ENCODE measurements at places on chromosomes 13 and 19.

GRCh38 chr13:78054157-78054556 lies 135.5 kb upstream of the EDNRB start:
- DNase-seq = no peak

DNA sequence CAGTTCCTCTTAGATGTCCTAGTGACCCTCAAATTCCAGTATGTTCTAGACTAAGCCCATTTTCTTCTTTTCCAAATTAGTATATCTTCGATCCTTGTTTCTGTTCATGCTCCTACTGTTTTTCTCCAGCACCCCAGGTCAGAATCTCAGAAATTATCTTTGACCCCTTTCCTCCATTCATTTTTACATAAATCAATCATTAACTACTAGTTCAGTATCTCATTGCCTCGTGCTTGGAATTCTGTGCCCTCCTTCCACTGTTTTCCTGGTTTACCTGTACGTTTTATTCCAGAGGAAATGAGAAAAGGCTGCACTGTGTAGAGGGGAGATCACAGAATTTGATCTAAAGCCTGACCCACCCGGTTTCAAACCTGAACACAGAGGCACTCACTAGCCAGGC lies 107.9 kb downstream of the LRCH1 start:
- no peak for DNase-seq

DNA sequence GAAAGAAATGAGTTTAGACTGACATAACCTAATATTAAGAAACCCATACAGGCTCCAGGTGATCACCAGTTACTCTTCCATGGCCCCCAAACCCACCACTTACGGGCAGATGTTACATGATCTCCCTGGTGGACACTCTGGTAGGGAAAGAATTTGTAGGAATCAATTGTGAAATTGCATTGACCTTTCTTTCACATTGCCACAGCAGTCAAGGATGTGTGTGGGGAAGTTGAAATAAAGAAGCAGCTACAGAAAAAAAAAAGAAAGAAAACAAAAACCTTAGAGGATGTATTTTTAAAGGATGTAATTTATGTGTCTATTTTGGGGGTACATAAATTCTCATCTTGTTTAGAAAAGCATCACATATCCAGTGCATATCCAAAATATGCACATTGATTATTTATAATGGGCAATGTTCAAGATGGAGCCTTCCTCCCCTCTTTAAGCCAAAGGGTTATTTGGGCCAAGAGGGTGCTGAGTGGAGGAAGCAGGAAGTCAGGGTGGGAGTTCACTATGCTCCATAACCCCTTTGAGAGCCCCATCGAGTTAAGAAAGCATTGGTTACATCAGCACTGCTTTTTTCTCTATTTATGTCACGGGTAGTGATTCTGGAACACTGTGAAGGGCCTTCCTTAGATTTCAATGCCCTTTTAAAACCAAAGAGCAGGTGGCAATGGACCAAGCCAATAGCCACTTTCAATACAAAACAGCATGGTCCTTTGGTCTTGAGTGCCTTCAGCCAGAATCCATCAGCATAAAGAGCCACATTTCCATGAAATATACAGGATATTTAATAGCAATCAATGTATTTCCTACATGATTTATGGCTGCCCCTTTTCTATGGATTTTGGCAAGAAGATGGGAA lies 169.6 kb downstream of the LACC1 start:
- no peak for DNase-seq

- no peak for DNase-seq
Observed at GRCh38 chr13:29165840-29166239, 345.7 kb downstream of the MTUS2 start.

DNA sequence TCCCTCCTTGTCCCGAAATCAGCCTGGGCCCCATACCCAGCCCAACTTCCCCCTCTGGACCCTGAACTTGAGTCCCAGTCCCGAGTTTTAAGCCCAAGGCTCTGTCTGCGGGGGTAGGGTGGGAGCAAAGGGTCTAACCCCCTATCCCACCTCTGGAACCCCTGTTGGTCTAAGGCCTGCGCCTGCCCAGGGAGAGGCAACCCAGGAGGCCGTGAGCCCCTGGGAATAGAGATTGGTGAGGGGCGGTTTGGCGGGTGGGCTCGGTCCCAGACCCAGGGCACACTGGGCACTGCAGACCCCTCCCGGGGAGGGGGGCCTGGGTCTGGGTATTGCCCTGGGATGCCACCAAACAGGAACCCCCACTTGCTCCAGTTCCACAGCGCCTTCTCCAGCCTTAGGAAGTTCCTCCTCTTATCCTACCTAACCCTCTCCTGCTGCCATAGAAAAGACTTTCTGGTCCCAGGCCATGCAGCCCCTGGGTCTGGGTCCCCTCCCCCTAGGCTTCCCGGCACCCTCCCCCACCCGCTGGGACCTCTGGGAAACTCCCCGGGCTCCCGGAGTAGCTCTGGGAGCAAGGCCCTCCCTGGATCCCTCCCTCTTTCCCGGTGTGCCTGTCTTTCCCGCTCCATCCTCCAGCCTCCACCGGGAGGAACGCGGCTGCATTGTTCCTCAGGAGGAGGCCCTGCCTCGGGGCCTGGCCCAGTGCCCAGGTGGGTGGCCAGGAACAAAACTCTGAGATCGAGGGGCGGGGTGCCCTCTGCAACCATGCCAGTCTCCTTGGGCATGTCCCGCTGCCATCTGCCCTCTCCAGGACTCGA lies 33.6 kb upstream of the NANOS3 start:
- no peak for DNase-seq

- no peak for DNase-seq
Observed at GRCh38 chr13:91014696-91015095, 332.8 kb upstream of the MIR17HG start.
